ENCODE measurements at places on chromosomes 3 and 15. TPM values are rescaled to one million over a fixed set of nuclear protein-coding genes. Genes with fewer than 3 reads are reported as not detected.

The MON1A gene
- total RNA-seq: 11.4 TPM

The GHRL gene
- 0.32 TPM for total RNA-seq

The ATP13A5 gene
- total RNA-seq: not detected

The TNFSF10 gene
- 25.4 TPM for total RNA-seq

The ZSCAN2 gene
- total RNA-seq: 5.4 TPM

The TMC3 gene
- not detected for total RNA-seq

The PEX5L gene
- not detected for total RNA-seq

The ARRDC4 gene
- 16.9 TPM for total RNA-seq

The AADACL2 gene
- total RNA-seq: not detected

The CELF6 gene
- 1.3 TPM for total RNA-seq

The RABL3 gene
- total RNA-seq: 13.5 TPM

The CYP19A1 gene
- total RNA-seq: not detected

The GP9 gene
- not detected for total RNA-seq

The GALNT15 gene
- 2.6 TPM for total RNA-seq

The DHFR2 gene
- total RNA-seq: 4.4 TPM

The PLSCR4 gene
- 33.3 TPM for total RNA-seq

The CKMT1B gene
- total RNA-seq: not detected

The SEMA3B gene
- total RNA-seq: 2.6 TPM

The FANCD2OS gene
- total RNA-seq: not detected

The EXD1 gene
- total RNA-seq: not detected

The ALPK3 gene
- 5.2 TPM for total RNA-seq

The GOLGA6D gene
- total RNA-seq: 0.49 TPM

The GOLGA6L10 gene
- total RNA-seq: 0.06 TPM

The CPEB1 gene
- not detected for total RNA-seq

The FAM227B gene
- total RNA-seq: 2.0 TPM

The RAD51 gene
- not detected for total RNA-seq

The KCNH8 gene
- not detected for total RNA-seq

The RARRES1 gene
- total RNA-seq: 5.1 TPM

The CPB1 gene
- not detected for total RNA-seq

The TIMP4 gene
- total RNA-seq: 0.39 TPM

The FEZF2 gene
- total RNA-seq: not detected

The SLC51A gene
- 38.3 TPM for total RNA-seq
